Activated CD4-positive, alpha-beta T cell treated with anti-CD3 and anti-CD28 coated beads, Interleukin-10, Interleukin-2, amounts not matched to agents 100 ng/mL and 50 ng/mL, durations not matched to agents 16 hours and 8 hours (primary cell): ENCODE measurements at places on chromosomes 3 and 15.
A peak's percentile ranks its signal among the peaks of the same experiment; 100 is the strongest.

DNA sequence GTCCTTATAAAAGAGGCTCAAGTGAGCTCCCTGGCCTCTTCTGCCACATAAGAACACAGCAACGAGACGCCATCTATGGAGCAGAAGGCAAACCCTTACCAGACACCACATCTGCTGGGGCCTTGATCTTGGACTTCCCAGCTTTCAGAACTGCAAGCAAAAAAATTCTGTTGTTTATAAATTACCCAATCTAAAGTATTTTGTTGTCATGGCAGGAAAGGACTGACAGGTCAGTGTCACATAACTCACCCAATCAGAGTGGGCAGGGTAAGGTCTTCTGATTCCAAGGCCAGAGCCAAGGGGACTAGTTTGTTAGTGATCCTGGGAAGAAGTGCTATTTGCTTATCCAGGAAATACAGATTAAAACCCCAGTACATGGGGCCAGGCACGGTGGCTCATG is 98.9 kb downstream of the HMG20A start:
- no peak for DNase-seq

DNA sequence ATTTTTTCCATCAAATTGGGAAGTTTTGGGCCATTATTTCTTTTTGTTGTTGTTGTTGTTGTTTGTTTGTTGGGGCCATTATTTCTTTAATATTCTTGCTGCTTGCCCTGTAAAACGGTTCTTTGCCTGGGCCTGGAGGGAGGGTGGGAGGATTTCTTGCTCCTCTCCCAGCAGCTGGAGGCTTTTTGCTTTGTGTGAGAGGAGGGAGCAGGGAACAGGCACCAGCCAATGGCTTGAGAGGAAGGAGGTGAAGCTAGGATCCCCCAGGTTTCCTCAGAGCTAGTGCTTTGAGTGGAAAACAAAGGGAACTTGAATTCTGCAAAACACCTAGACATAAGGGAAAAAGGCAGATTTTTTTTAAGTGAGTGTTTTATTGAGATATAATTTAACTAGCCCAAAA is 61.2 kb upstream of the DNAJC19 start:
- DNase-seq: no peak

DNA sequence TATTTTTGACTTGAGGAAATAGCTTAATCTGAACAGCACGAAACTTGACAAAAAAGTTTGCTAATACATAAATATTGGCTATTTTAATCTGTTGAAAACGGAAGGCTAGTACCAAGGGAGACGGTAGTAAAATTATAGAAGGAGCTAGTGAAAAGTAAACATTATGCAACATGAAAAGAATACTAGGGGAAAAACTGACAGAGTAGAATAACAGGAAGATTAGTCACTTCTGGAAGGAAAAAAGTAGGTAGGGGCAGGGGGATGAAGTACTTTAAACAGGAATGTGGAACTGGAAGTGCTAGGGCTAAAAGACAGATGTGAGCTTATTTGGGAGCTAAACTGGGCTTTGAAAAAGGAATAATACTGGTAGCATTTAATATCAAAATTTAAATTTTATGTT is 60.1 kb downstream of the MBNL1 start:
- DNase-seq: no peak

DNA sequence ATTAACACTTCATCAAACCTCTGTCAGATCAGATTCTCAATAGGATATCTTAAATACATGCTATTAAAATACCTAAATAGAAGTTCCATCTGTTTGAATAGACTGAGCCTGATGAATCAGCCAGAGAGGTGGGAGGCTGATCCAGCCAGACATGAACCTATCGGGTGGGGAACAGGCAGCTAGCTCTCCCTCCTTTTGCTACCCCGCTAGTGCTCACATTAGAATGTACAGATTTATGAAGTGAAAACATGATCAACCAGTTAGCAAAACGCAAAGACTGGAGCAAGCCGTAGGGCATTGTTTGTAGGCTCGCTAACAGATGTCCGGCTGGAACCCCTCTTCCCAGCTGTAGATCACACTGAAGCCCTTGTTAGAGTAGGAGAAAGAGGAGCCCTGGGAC is 54.4 kb downstream of the GTF2E1 start:
- no peak for DNase-seq

GRCh38 chr3:100900671-100901335 is 92.4 kb downstream of the ABI3BP start:
- DNase-seq: no peak

DNA sequence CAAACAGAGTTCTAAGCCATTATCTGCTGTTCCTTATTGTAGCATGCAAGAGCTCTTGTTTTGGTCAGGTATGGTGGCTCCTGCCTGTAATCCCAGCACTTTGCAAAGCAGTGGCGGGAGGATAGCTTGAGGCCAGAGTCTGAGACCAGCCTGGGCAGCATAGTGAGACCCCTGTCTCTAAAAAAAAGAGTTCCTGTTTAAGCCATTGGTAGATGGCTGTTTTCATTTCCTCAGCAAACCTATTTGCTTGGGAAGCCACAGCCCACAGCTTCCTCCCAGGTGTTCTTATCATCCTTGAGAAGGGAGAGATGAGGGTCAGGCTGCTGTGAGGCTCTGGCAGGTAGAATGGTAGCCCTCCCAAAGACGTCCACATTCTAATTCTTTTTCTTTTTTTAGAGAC is 24.4 kb upstream of the FAM81A start:
- DNase-seq: no peak

DNA sequence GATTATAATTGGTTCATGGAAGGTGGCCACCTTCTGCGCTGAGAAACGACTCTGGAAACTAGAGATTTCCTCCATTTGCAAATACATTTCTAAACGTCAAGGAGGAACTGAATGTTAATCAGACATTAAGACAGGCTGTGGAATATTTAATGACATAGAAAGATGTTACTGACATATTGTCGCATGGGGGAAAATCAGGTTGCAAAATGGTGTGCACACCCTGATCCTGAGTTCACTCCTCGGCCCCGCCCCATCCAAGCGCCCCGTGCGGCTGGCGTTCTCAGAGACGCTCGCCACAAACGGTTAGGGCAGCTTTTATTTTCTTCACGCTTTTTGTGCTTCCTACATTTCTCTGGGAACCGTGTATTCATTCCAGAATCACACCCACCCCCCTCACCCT is 10.7 kb downstream of the H1-8 start:
- DNase-seq: no peak

DNA sequence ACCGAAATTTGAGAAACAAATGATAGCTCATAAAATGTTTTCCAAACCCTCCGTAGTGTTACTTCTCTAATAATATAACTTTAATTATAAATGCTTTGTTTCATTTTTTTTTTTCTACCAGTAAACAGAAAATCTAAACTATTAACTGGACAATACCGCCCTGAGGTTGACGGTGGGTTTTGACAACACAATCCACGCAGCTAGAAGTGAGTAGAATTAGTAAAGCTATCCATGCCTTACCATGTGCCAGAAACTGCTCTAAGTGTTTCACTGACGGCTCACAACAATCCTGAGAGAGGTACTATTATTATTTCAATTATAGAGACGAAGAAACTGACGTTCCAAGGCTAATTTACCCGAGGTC is 410 bp downstream of the NDUFAF1 start:
- no peak for DNase-seq

- DNase-seq: no peak
Observed at GRCh38 chr3:108006881-108007331, 83.9 kb downstream of the CD47 start.

GRCh38 chr3:59502806-59503205 is 453.0 kb upstream of the CFAP20DC start:
- peak; percentile 69 for DNase-seq

GRCh38 chr15:37028625-37029296 is 71.6 kb downstream of the MEIS2 start:
- DNase-seq: no peak

DNA sequence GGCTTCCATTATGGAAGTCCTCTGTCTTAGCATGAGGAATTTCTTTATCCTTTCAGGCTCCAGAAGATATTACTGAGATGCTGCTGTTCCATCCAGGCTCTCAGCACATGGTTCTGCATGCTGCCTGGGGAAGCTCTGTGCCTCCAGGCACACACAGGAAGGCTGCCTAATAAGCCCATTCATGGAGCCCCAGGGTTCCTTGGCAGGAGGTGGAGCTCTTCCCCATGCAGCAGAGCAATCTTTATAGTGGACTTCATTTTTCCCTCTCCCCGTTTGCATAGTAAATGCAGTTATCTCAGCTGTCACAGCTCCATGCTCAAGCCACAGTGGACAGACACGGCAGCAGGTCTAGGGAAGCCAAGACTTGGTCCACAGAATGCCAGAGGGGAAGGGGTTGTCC is 57.6 kb downstream of the BOC start:
- no peak for DNase-seq

DNA sequence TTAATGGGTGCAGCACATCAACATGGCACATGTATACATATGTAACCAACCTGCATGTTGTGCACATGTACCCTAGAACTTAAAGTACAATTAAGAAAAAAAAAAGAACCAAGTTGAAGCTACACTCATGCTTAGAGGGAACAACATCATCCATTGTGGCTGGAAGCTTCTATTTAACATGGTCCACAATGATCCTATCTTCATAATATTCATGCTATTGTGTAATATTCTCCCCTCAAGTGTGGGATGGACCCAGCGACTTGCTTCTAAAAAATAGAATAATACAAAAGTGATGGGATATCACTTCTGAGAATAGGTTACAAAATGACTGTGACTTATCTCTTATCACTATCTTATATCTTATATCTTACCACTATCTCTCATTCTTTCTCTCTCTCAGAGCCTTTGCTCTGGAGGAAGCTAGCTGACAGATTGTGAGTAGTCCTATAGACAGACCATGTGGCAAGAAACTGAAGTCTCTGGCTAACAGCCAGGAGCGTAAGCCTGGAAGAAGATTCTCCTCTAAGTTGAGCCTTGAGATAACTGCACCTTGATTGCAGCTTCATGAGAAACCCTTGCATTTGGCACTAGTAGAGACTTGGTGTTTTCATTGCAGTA is 198.5 kb upstream of the MRPL3 start:
- DNase-seq: peak; percentile 15

- no peak for DNase-seq
Observed at GRCh38 chr3:157514371-157514895, 11.2 kb upstream of the VEPH1 start.

- DNase-seq: no peak
Observed at GRCh38 chr3:2599471-2599870, 500.8 kb downstream of the CNTN4 start.

- no peak for DNase-seq
Observed at GRCh38 chr3:183275418-183275817, 22.4 kb downstream of the B3GNT5 start.

DNA sequence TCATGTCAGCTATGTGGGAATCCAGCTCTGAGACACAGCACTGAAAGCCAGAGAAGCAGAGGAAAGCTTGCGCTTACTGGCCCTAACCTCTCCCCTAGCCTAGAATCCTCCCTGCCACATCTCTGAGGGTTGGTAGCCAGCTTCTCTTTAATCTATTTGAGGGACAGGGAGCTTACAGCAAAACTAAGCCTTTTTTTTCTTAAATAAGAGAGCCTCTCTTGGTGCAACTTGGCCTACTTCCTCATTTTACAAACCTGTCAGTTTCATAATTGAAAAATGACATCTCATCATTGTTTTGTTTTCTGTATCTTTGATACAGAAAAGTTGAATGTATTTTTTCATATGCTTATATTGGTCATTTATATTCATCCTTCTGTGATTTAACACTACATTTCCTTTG is 193.9 kb downstream of the ZNF621 start:
- DNase-seq: no peak

GRCh38 chr3:143975554-143976152 is 4.0 kb downstream of the DIPK2A start:
- DNase-seq: peak; percentile 40

DNA sequence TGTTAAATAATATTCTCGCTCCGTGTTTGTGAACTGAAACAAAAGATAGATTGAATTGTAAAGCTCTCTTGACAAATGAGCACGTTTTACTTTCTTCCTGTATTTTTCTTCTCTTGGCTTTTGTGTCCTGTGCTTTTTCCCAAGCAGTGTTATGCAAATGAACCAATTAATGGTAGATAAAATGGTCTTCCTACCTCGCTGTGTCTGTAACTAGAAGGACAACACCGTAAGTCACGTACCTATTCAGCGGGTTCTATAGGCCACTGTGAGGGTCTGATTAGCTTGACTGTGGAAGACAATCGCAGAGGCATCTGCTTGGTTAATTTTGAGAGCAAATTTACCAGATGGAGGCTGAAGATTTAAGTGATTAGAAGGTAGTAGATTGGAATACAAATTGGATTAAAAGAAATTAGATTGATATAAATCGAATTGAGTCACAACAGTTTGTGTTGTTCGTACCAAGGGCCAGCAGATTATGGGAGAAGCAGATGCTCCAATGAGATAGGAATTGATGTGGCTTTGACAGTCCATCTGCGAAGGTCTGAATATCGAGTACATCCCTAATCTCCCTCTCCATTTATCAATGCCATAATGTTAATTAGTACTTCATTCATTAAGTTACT is 40.2 kb downstream of the ROBO2 start:
- no peak for DNase-seq

DNA sequence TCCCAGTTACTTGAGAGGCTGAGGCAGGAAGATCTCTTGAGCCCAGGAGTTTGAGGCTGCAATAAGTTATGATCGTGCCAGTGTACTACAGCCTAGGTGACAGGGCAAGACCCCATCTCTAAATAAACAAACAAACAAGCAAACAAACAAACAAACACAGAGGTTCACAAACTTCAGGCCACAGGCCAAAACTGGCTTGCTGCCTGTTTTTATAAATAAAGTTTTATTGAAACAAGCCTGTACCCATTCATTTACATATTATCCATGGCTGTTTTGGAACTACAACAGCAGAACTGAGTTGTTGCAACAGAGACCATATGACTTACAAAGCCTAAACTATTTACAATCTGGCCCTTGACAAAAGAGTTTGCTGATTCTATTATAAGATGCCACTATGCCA is 6.5 kb downstream of the DYNC1LI1 start:
- DNase-seq: no peak

DNA sequence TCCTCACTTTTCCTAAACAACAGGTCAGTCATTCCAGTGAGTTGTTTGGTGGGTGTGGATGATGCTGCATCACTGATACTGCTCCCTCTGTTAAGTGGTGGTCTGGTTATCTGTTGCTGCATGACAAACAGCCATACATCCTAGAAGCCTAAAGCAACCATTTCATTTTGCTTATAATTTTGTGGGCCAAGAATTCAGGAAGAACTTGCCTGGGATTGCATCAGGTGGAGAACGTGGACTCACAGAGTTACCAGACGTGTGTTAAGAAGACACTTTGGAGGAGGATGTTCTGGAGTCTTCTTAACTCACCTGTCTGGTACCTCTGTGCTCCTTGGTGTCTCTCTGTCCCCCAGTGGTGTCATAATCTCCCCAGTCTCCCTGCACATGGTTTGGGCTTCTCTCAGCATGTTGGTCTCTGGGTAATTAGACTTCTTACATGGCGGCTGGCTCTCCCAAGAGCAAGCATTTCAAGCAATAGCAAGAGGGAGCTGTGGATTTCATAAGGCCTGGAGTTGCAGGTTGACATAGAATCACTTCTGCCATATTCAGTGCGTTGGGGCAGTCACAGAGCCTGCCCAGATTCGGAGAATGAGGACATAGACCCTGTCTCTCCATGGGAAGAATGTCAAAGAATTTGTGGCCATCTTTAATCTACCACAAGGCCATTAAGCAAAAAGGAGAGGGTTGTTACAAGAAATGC is 20.1 kb downstream of the USP3 start:
- DNase-seq: no peak

- DNase-seq: no peak
Observed at GRCh38 chr3:9884555-9885165, 4.6 kb upstream of the CIDEC start.
